ENCODE measurements at places on chromosomes 1 and 21.

GRCh38 chr1:159828176-159828575, 1.5 kb downstream of the SLAMF8 start:
- no peak for DNase-seq

DNA sequence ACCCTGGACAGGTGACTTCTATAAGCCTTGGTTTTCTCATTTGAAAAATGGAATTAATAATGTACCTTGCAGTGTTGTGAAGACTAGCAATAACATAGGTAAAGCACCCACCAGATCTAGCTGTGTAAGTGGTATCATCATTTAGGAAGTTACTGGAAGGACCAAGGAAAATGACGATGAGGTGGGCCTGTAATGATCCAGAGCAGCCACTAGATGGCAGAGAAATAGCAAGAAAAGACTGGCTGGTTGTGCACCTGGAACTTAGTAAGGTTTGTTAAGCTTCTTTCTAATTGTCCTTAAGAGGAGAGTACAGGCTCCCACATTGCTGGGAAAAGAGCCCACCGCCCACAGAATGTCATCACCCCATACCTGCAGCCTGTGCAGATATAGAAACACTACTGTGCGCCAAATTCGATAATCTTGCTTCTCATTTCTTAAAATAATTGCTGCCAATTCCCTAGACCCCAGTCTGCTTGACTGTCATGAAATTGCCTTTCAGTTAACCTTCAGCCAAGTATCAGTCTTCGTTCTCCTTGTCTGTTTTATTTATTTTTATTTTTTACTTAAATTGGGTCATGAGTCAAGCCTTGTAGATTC, 37.2 kb downstream of the WNT4 start:
- peak; percentile 6 for DNase-seq

GRCh38 chr1:170590921-170591705, 59.1 kb downstream of the GORAB start:
- DNase-seq = no peak

DNA sequence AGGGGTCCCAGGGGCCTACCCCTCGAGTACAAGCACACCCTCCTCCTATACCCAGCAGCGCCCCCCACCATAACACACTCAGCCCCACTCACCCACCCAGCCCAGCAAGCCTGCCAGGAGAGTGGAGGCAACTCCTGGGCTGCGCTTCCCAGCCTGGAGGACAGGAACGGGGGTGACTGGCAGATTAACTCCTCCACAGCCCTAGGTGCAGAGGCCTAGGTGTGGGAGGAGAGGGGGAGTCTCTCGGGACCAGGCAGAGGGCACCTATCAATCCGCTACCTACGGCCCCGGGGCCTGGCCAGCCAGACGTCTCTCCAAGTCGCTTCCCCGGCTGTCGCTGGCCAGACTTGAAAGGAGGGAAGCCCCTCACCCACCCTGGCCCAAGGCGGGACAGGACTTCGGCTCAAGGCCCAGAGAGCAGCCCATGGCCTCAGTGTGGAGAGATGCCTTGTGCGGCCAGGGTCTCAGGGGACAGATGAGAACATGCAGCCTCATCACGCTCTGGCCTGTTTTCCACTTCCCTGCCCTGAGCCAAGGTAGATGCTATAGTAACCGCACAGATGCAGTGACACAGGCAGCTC, 24.9 kb downstream of the MATN1 start:
- DNase-seq = no peak

- no peak for DNase-seq
Measured at GRCh38 chr1:54888080-54888733, 1.2 kb upstream of the DHCR24 start.

DNA sequence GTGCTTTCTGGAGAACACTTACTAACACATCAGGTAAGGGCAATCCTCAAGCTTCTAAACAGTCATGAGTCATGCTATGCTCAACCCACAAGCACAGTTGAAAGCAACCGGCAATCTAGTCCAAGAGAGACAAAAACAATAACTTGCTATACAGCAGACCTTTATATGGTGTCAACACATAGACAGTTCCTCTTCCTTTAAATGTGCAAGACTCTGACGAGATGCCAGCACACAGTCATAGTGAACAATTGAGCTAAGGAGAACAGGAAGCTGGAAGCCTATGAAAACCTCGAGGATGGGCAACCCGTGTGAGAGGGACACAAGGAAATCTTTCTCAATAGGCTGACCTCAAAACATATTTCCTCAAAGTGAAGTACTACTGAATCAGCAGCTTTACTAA, 5.3 kb downstream of the ADIPOR1 start:
- no peak for DNase-seq

GRCh38 chr1:59577774-59578173, 237.0 kb upstream of the HOOK1 start:
- DNase-seq = no peak
